ENCODE measurements at places on chromosomes 13 and 19.

GRCh38 chr19:459724-460511, 915 bp downstream of the SHC2 start:
- no peak for DNase-seq

- no peak for DNase-seq
These were observed 28.4 kb downstream of the PSG1 start for GRCh38 chr19:42850981-42851717.

DNA sequence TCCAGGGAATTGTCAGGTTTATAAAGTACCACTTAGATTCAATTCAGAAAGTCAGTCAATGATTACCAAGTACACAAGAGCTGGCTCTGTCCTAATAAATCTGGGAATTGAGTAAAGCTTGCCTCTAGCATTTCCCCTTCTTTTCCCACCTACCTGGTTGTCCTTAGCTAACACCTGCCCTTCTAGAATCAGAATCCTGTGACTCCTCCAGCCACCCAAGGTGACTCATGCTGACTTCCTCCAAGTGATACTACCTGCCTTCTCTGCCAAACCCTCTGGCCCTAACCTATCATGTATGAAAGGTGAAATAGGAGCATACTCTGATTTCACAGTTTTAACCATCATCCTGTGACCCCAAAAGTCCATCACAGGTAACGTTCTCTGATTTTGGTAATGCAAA, 151.2 kb downstream of the DIAPH3 start:
- no peak for DNase-seq

DNA sequence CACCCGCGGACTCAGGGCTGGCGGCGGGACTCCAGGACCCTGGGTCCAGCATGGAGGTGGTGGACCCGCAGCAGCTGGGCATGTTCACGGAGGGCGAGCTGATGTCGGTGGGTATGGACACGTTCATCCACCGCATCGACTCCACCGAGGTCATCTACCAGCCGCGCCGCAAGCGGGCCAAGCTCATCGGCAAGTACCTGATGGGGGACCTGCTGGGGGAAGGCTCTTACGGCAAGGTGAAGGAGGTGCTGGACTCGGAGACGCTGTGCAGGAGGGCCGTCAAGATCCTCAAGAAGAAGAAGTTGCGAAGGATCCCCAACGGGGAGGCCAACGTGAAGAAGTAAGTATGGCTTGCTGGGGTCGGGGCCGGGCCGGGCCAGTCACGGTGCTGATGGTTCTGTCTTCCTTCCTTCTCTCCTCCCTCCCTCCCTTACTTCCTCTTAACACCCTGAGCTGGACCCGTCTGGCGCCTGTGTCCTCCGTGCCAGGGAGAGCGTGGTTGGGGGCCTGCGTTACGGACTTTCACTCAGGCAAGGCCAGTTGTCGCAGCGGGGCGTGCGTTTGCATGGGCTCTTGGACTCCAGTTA, 1.4 kb downstream of the STK11 start:
- no peak for DNase-seq

GRCh38 chr13:26342898-26343297, 89.0 kb downstream of the CDK8 start:
- no peak for DNase-seq

DNA sequence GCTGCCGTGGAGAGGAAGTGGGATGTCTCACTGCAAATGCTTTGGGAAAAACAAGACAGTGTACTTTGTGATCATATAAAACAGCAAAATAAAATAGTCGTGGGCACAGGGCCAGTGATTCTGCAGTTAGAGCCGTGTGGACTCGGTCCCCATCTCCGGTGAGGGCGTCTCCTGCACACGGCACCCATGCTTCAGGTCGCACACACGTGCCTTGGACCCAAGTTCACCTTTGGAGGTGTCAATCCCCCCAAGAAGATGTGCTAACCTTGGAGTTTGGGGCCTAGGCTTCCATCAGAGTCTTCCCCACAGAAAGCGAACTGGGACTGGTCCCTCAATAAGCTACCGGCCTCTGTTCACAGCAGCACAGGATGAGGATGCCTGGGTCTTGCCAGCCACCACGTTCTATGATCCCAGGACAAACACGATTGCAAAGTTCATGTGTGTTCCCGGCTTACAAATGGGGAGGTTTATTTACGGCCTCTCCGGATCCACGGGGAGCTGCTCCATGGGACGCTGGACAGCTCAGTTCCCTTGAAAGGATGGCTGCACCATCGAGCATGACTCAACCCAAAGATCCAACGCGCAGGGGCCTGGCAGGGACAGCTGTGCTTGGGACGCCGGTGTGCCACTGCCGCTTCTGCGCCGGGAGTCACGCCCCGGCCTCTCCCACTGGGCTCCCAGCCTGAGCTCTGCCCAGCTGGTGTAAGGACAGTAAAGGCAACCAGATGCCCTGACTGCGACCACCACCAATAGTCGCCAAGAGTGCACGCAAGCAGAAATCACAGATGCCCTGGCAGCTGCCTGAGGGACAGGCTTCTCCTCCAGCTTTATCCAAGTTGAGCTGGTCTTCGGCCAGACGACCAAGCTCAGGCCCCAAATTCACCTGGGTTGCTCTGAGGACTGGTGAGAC, 8.6 kb downstream of the GAS6 start:
- no peak for DNase-seq

- DNase-seq = no peak
These were observed 51.3 kb downstream of the RAB20 start for GRCh38 chr13:110509971-110510786.

DNA sequence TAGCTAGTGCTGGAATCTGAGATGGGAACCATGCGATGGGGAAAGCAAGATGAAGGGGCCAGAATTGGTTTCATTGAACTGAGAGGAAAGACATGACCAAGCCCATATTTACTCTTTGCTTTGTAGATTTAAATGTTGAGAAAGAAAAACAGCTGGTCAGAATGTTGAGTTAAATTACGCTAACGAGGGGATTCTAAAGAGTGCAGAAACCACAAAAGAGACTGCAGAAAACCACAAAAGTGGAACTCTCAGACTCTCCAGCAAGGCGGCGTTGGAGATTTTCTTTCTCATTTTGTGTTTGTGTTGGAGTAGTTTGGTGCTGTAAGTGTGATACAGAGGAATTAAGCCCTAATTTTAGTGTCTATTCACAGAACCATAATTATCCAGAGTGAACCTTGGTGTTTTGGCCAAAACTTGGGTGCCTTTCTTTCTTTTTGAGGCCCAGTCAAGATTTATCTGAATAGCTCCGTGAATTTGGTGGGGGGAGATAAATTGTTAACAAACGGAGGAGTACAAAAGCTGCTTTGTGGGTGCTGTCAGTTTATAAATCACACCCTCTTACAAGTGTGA, 26.3 kb downstream of the SAE1 start:
- DNase-seq = no peak

- no peak for DNase-seq
These were observed 402.7 kb downstream of the TBC1D4 start for GRCh38 chr13:75079226-75079625.

- peak; percentile 58 for DNase-seq
These were observed 15.2 kb upstream of the S1PR4 start for GRCh38 chr19:3163230-3163886.

GRCh38 chr13:114031631-114032030, 57.8 kb upstream of the C13orf46 start:
- no peak for DNase-seq

- DNase-seq = no peak
These were observed 9.0 kb downstream of the SLC25A15 start for GRCh38 chr13:40798380-40798779.

GRCh38 chr13:74134221-74134776, at the start of gene KLF12:
Gene KLF12 (minus strand): TSS chr13:74134404.
- peak; percentile 65 for DNase-seq

DNA sequence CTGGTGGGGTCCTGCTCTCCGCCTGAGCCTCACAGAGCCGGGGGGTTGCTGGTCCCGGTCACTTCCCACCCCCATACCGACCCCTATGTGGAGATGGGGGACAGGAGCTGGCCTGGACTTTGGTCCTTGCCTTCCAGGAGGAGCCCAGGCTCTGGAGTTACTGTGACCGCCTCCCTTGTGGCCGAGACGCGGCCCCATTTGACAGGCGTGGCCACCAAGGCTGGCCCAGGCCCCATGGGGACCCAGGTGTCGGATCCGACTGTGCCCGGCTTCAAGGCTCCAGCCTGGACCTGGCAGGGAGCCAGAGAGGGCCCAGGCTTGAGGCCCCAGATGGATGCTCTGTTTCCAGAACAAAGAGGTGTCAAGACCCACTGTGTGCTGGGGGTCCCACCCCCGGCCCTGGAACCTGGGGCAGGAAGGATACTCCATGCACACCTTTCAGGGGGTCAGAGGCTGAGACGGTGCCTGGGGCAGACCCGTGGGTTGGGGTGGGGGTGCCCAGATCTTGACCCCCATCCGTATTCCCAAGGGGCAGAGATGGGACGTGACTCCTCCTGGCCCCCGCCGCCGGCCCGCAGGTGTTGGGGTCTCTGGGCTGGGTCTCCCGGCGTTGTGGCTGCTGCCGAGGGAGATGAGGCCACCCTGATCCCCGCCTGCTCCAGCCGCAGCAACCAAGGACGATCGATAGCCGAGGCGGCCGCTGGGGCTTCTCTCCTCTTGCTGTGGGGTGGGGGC, 47.8 kb upstream of the TCF3 start:
- DNase-seq = no peak

DNA sequence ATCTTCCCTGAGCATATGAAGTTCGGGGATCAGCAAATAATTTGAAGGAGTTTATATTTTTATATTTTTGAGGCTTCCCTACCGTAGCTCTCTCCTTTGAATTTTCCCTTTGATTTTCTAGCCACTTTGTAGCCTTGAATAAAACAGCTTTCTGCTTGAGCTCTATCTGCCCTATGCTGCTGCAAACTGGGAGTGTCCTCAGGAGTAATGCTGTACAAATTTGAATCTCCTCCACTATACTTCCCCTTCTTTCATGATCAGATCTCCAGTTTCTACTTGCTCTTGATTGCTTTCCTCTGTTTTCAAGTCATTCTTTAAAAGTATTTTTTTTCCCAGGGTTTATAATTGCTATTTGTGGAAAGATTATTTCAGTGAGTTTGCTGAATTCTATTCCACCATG, 14.6 kb downstream of the PDS5B start:
- no peak for DNase-seq

GRCh38 chr13:113598481-113598880, 13.9 kb downstream of the TFDP1 start:
- no peak for DNase-seq

GRCh38 chr13:19072543-19072942, 109.1 kb downstream of the TUBA3C start:
- no peak for DNase-seq

- no peak for DNase-seq
These were observed 39.3 kb downstream of the MBNL2 start for GRCh38 chr13:97261254-97262005.

DNA sequence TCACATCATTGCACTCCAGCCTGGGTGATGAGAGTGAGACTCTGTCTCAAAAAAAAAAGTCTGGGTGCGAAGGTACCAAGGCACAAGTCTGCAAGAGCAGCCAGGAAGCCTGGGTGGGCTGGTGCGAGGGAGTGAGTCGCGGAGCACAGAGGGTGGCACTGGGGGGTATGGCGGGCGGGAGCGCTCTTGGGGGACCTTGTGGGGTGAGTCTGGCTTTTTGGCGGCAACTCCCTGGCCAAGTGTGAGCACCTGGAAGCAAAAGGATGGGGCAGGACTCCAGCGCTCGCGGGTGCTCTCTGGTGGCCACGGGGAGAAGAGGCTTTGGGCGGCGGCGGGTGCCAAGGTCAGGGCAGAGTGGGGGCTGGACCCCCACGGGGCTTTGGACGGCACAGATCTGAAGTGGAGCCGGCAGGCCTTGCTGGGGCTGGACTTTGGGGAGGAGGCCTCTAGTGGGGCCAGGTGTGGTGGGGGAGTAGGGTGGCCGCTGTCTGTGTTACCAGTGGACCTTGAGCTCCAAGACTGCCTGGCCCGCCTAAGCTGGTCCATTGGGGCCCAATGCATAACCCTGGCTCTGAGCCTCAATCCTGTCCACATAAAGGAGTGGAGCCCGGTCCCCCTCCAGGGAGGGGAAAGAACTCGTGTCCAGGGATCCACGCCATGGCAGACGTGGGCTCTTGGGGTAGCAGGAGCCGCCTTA, 1.6 kb downstream of the P2RY11 start:
- peak; percentile 15 for DNase-seq

DNA sequence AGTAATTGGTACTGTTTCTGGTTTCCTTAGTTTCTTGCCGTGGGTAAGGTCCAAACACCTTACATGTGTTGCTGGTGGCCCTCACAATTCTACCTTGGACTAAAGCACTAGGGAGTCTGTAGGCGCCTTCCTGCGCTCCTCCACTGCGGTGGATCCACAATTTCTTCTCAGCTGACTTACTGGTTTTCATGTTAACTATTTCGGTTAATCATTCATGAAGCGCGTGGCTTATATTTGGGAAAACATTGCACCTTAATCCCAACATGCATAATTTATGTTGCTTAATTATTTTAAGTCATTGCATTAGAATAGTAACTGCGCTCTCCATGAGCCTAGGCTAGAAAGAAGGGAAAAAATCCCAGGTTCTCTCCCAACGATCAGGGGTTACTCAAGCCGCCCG, 37.7 kb downstream of the ARHGEF7 start:
- no peak for DNase-seq

DNA sequence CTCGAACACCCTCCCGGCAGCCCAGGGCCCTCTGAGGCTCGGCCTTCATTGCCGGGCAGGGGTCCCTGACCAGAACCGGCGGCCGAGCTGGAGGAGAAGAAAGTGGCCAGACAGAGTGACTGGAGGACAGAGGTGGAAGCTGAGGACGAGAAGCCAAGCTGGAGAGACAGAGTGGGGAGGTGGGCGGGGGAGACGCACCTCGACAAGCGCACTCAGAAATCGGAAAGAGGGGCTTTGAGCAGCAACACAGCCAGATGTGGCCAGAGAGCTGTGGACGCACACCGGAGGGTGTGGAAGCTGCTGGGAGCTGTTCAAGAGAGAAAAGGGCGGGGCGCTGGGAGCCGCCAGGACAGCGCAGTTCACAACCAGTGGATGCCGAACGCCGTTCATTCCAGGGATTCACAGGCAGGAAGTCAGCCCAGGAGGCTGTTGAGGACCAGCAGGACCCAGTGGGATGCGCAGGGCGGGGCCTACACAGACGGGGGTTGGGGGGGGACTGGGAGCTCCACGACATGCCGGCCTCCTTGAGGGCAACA, 28.2 kb upstream of the C13orf46 start:
- no peak for DNase-seq

DNA sequence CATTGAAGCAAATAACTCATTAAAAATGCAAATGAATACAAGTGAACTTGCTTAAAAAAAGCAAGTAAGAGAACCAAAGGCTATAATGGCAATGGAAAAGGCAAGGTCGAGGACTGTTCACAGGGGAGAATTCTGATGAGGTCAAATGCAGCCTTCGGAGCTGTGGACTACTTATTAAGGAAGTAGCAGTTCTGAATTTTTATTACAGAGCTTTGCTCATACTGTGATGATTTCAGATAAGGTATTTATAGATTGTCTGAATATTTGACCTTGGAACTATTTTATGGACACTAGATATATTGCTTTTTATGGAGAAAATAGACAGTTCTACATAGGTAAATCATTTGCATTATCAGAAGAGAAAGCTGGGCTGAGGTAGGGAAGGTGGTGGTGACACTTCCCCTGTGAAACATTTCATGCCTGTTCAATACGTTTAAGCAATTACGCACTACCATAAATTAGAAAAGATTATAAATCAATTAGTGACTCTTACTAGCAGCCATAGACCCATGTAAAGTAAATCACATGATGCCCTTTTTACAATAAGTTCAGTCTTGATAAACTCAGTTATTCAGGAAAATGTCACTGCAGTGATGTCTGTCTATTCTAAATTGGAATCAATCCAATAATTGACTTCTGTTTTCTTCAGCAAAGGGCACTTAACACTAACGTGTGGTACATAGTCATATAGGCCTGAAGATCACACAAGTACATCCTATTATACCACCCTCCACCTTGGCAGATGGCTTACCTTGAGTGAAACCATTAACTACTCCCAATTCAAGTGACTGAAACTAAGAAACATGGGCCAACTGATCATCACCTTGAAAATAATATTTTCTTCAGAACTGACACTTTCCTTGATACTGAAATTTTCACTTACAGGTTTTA, 260.0 kb downstream of the KLF12 start:
- DNase-seq = no peak

All from amygdala (tissue), 56 donors.